Colonic mucosa (tissue), 4 donors: ENCODE measurements at places on chromosomes 5 and 9. TPM values are rescaled to one million over a fixed set of nuclear protein-coding genes. Genes with fewer than 3 reads are reported as not detected.

The PFN3 gene
- not detected for total RNA-seq

DNA sequence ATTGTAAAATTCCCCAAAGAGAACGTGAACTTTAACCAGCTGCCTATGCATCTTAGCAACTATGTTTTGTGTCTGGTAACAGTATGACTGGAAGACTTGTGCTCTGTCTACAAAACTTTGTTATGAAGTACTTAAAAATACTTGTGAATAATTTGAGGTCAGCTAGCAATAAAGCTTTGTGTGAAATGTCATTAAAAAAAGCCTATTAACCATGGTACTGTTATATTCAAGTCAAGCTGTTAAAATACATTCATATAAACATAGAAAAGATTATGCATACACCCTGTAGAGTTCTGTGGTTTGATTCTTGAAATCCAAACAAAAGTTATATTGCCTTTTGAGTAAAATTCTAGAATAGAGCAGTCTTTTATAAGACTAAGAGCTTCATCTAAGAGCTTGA is 60.1 kb downstream of the VCAN start:
- no peaks in the 10 kb centered on the region for H3K27me3 ChIP-seq
- H3K27ac ChIP-seq: no peak overlapping the region
- no peaks in the 10 kb centered on the region for H3K36me3 ChIP-seq
- DNase-seq: no peak
- no peak overlapping the region for H3K4me3 ChIP-seq
- H3K4me1 ChIP-seq: no peaks in the 10 kb centered on the region

The CMYA5 gene
- 0.30 TPM for total RNA-seq

- no peak overlapping the region for H3K4me3 ChIP-seq
- DNase-seq: no peak
- H3K27ac ChIP-seq: no peak overlapping the region
- no peaks in the 10 kb centered on the region for H3K36me3 ChIP-seq
- no peaks in the 10 kb centered on the region for H3K27me3 ChIP-seq
Measured at GRCh38 chr9:95053611-95054570, 263.6 kb downstream of the FANCC start.

DNA sequence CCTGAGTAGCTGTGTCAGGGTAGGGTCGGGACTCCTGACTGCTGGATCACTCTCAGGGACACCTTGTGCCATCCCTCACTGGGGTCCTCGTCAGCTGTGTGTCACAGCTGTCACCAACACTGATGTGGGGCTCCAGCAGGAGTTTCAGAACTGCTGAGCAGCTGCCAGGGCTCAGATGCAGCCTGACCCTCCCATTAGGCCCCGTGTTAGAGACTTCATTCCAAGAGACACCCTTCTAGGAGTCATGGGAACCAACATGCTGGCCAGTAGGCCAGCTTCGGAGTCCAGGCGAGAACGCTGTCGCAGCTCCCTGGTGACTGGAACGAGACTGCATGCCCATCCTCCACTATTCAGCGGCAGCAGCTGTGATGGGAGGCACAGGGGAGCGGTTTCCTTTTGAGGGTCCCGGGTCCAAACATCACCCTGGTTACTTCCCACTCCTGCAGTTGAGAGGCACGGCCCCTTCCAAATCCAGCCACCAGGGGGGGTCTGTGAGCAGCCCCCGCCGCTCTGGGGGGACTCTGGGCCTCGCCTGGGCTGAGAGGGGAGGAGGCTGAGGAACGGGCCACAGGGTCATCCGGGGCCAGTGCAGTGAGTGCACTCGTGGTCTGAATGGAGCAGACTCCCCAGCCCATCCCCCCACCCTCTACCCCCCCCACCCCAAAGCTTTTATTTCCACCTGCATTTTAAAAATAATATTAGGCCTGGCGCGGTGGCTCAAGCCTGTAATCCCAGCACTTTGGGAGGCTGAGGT is 12.6 kb upstream of the TCF7 start:
- peak; percentile 72 for DNase-seq
- no peaks in the 10 kb centered on the region for H3K36me3 ChIP-seq
- H3K4me1 ChIP-seq: no peaks in the 10 kb centered on the region
- H3K27ac ChIP-seq: no peak overlapping the region
- no peaks in the 10 kb centered on the region for H3K27me3 ChIP-seq

DNA sequence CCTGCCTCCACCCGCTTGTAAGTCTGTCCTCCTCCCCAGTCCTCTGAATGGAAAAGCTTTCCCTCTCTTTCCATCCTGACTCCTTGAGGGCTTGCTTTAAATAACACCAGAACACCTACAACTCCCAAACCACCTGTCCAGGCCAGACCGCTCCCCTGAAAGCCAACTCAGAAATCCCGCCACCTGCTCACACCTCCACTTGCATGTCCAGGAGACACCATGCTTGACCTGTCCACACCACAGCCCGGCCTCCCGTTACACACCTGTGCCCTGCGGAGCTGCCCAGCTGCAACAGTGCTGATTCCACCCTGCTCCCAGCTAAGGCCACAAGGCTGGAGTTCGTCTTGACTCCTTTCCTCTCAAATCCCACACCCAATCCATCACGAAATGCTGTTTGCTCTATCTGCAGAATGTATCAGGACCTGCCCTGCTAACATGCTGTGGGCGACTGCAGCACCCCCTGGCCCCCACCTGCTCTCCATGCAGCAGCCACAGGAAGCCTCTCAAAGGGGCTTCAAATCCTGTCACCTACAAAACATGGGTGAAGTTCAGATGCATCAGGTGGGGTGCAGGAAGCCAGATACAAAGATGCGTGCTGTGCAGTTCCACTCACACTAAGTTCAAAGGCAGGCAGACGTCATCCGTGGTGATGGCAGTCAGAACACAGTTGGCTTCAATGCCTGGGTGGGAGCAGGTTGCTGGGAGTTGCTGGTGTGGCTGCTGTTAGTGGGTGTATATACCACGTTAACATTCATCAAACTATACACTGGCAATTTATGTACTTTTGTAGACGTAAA is 166.0 kb downstream of the ROR2 start:
- no peaks in the 10 kb centered on the region for H3K4me1 ChIP-seq
- DNase-seq: no peak
- no peak overlapping the region for H3K4me3 ChIP-seq
- no peaks in the 10 kb centered on the region for H3K27me3 ChIP-seq
- H3K36me3 ChIP-seq: no peaks in the 10 kb centered on the region

The LRSAM1 gene
- 14.7 TPM for total RNA-seq

The COL15A1 gene
- 6.0 TPM for total RNA-seq

The FRRS1L gene
- 0.12 TPM for total RNA-seq

- no peak for DNase-seq
- H3K27ac ChIP-seq: no peak overlapping the region
- H3K4me3 ChIP-seq: no peak overlapping the region
- H3K27me3 ChIP-seq: no peaks in the 10 kb centered on the region
- H3K4me1 ChIP-seq: peaks cover 5% of the 10 kb centered on the region
Measured at GRCh38 chr9:91042541-91042940, 240.9 kb downstream of the SYK start.

- H3K27ac ChIP-seq: no peak overlapping the region
- no peaks in the 10 kb centered on the region for H3K27me3 ChIP-seq
- peaks cover 15% of the 10 kb centered on the region for H3K36me3 ChIP-seq
- H3K4me1 ChIP-seq: no peaks in the 10 kb centered on the region
- no peak for DNase-seq
Measured at GRCh38 chr9:5764130-5764868, 68.6 kb downstream of the ERMP1 start.

The PNPLA7 gene
- total RNA-seq: 6.1 TPM

- no peaks in the 10 kb centered on the region for H3K27me3 ChIP-seq
- peak overlapping the region; percentile 39 for H3K27ac ChIP-seq
- no peak overlapping the region for H3K4me3 ChIP-seq
- H3K4me1 ChIP-seq: no peaks in the 10 kb centered on the region
- no peaks in the 10 kb centered on the region for H3K36me3 ChIP-seq
Measured at GRCh38 chr9:83449166-83449565, 89.0 kb downstream of the FRMD3 start.

GRCh38 chr9:113310538-113310937 is 7.4 kb upstream of the RNF183 start:
- no peak for DNase-seq
- no peak overlapping the region for H3K27ac ChIP-seq
- H3K4me1 ChIP-seq: no peaks in the 10 kb centered on the region
- H3K4me3 ChIP-seq: no peak overlapping the region
- H3K27me3 ChIP-seq: no peaks in the 10 kb centered on the region
- H3K36me3 ChIP-seq: no peaks in the 10 kb centered on the region

- no peak overlapping the region for H3K27ac ChIP-seq
- H3K36me3 ChIP-seq: no peaks in the 10 kb centered on the region
- no peak for DNase-seq
- H3K27me3 ChIP-seq: no peaks in the 10 kb centered on the region
Measured at GRCh38 chr5:42640835-42641234, 115.8 kb upstream of the CCDC152 start.

The PCDHA12 gene
- total RNA-seq: not detected

GRCh38 chr5:57696389-57696769 is 213.8 kb upstream of the ACTBL2 start:
- H3K4me1 ChIP-seq: no peaks in the 10 kb centered on the region
- no peak overlapping the region for H3K4me3 ChIP-seq
- H3K27me3 ChIP-seq: no peaks in the 10 kb centered on the region
- no peaks in the 10 kb centered on the region for H3K36me3 ChIP-seq

The JAKMIP2 gene
- total RNA-seq: 0.17 TPM

- no peaks in the 10 kb centered on the region for H3K27me3 ChIP-seq
- H3K27ac ChIP-seq: no peak overlapping the region
- no peak overlapping the region for H3K4me3 ChIP-seq
- no peak for DNase-seq
- no peaks in the 10 kb centered on the region for H3K36me3 ChIP-seq
Measured at GRCh38 chr5:126124706-126125345, 298.4 kb upstream of the GRAMD2B start.

GRCh38 chr9:88075966-88076285 is 62.3 kb downstream of the SPATA31C2 start:
- DNase-seq: no peak
- H3K36me3 ChIP-seq: no peaks in the 10 kb centered on the region
- peak overlapping the region; percentile 92 for H3K27ac ChIP-seq
- no peaks in the 10 kb centered on the region for H3K4me1 ChIP-seq
- H3K27me3 ChIP-seq: no peaks in the 10 kb centered on the region
- H3K4me3 ChIP-seq: peak overlapping the region; percentile 61

GRCh38 chr5:177489119-177489716 is 8.2 kb downstream of the PDLIM7 start:
- no peak overlapping the region for H3K27ac ChIP-seq
- peaks cover 5% of the 10 kb centered on the region for H3K4me1 ChIP-seq
- no peaks in the 10 kb centered on the region for H3K27me3 ChIP-seq
- no peaks in the 10 kb centered on the region for H3K36me3 ChIP-seq
- DNase-seq: peak; percentile 62

DNA sequence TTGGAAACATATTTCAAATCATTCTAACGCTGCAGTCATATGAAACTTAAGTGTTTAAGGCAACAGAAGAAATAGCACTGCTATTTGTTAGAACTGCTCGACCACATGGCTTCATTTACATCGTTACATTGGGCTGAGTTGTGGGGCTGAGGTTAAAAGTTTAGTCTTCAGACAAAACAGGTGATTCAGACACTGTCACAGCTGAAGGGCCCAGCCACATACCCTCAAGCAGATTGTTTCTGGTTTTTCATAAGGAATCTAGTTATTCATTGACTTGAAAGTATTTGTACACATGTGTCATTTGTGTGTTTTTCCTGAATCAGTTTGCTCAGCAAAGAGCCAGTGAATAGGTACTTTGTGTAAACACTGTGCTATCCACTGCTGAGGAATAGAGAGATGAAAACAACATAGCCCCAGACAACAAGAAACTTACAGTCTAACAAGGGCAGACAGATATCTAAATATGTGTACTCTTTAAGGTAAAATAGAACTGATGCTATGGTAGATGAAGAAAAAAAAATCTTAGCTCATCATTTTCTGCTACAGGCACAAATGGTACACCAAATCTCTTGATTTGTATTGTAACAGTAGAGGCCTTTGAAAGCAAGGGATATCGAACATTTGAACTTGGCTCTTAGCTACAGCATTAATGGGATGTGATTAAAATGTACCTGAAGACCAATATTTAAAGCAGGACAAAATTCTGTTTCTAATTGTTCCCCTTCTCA is 357.6 kb upstream of the RPS23 start:
- no peak overlapping the region for H3K4me3 ChIP-seq
- peak overlapping the region; percentile 51 for H3K27ac ChIP-seq
- DNase-seq: peak; percentile 32
- H3K4me1 ChIP-seq: no peaks in the 10 kb centered on the region
- H3K27me3 ChIP-seq: no peaks in the 10 kb centered on the region

The PCSK1 gene
- total RNA-seq: 4.6 TPM

DNA sequence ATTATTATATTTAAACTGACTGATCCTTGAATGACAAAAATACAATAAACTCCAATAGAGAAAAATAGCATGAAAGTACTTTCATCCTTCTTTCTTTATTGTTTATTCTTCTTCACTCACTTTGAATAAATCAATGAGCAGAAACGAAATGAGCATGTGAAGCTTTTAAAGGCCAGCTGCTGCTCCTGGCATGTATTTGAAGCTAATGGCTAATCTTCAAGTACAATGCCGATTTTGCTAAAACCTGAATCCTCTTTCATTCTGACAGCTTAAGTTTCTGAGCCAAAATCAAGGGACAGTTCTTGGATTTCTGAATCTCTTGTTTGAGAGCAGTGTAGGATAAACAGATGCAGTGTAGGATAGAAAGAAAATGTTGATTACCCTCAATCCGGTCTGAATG is 237.3 kb downstream of the CDH10 start:
- H3K27me3 ChIP-seq: no peaks in the 10 kb centered on the region
- no peaks in the 10 kb centered on the region for H3K4me1 ChIP-seq
- H3K36me3 ChIP-seq: no peaks in the 10 kb centered on the region

- H3K27me3 ChIP-seq: no peaks in the 10 kb centered on the region
- H3K4me3 ChIP-seq: no peak overlapping the region
- no peaks in the 10 kb centered on the region for H3K4me1 ChIP-seq
- DNase-seq: peak; percentile 13
- H3K27ac ChIP-seq: no peak overlapping the region
Measured at GRCh38 chr9:135882011-135882410, 25.3 kb downstream of the CAMSAP1 start.

- H3K36me3 ChIP-seq: no peaks in the 10 kb centered on the region
- H3K4me3 ChIP-seq: no peak overlapping the region
- H3K27ac ChIP-seq: no peak overlapping the region
- H3K4me1 ChIP-seq: no peaks in the 10 kb centered on the region
- DNase-seq: no peak
Measured at GRCh38 chr5:81530919-81531318, 137.0 kb upstream of the ACOT12 start.

DNA sequence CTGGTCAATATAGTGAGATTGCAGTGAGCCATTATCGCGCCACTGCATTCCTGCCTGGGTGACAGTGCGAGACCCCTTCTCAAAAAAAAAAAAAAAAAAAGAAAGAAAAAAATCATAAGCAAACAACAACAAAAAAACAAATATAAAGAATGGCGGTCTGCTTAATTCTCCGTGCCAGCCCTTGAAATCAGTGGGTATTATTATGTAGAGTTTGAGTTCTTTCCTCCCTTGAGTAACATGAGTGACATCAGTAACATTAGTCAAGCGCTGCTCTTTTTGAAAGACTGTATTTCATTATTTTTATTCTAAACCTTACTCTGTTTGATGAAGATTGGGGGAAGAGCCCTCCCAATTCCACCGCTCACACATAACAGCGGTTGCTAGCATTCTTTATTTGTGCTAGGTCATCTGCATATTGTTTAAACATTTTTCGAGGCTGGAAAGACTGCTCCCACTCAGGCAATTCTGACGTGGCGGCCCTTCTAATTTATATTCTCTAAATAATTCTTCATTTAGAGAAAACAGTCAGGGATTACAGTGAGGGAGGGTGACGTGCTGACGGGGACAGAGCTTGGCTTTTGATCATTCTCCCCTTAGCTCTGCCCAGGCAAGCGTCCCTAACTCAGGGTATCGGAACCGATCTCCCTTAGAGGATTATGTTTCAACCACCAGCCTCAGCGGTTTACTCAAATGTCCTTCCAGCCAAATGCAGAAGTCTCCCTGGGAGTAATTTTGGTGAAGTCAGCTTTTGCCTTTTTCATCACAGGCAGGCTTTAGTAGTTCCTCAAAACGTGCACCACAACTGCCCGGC is 860 bp upstream of the MARCHF6 start:
- H3K4me3 ChIP-seq: peak overlapping the region; percentile 87
- H3K27ac ChIP-seq: peak overlapping the region; percentile 97
